ENCODE measurements at places on chromosomes 7 and 10. TPM values are rescaled to one million over a fixed set of nuclear protein-coding genes. Genes with fewer than 3 reads are reported as not detected.

NMT2 gene
- total RNA-seq, result 7.6 TPM

C7orf33 gene
- not detected for total RNA-seq

TYW1 gene
- total RNA-seq, result 30.3 TPM

LRRTM3 gene
- total RNA-seq, result not detected

CYP3A7 gene
- total RNA-seq, result not detected

ANKRD30A gene
- total RNA-seq, result not detected

WNT2 gene
- not detected for total RNA-seq

OR2A5 gene
- total RNA-seq, result not detected

CYP2C9 gene
- total RNA-seq, result 0.23 TPM

Measured in activated T-cell treated with anti-CD3 and anti-CD28 coated beads, Interleukin-2, amount 50 U/mL, for 4 hours (primary cell).